ENCODE measurements at places on chromosomes 12 and 14.

DNA sequence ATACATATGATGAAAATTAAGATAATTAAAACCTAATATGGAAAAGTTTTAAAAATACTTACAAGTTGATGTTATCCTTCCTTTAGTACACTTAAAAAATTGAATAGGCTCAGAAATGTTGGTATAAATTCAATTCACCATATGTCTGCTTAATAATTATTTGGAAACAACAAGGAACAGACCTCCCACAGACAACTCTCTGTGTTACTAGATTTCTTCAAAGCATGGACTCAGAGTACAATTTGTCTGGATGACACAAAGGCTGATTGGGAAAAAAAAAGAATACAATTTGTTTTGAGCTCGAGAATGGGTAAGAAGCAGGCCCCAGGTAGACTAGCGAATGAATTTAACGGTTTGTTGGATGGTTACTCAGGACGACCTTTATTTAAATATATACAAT lies 48.9 kb upstream of the BTG1 start:
- no peak for DNase-seq

DNA sequence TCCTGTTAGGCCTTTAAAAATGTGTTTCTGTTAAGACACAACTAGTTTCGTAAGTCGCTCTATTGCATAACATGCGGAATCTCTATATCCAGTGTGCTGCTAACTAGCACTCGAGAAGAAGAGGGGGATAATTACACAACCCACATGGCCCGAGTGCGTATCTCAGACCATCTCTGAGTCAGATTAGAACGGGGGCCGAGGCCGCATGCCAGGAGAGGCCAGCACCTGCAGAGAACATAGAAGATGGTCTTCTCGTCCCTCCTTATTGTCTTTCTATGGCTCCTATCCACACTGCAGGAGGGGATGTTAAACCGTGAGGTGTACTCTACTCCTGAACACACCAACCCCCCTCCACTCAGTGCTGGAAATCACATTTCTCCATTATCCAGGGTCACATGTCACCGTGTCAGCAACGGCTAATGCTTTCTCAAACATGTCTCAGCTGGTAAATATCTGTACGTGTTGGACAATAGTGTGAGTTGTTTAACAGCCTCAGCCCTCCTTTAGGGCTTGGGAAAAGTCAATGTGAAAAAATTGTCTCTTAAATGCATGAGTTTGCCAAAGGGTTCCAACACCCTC lies 56.3 kb downstream of the CCDC88C start:
- peak; percentile 59 for DNase-seq

DNA sequence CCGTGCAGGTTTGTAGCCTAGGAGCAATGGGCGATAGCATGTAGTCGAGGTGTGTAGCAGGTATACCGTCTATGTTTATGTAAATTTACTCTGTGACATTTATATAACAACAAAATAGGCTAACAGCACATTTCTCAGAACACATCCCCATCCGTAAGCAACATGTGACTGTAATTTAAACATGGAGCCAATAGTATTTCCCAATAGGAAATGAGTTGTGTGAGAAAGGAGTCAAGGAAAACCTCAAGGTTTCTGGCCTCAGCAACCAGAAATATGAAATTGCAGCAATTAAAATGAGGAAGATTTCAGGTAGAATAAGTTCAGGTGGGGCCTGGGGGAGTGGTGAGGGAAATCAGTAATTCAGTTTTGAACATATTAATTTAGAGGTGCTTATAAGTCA lies 136.0 kb downstream of the MSRB3 start:
- DNase-seq, result no peak

- peak; percentile 9 for DNase-seq
Observed at GRCh38 chr12:21296751-21297406, 37.8 kb downstream of the SLCO1A2 start.

DNA sequence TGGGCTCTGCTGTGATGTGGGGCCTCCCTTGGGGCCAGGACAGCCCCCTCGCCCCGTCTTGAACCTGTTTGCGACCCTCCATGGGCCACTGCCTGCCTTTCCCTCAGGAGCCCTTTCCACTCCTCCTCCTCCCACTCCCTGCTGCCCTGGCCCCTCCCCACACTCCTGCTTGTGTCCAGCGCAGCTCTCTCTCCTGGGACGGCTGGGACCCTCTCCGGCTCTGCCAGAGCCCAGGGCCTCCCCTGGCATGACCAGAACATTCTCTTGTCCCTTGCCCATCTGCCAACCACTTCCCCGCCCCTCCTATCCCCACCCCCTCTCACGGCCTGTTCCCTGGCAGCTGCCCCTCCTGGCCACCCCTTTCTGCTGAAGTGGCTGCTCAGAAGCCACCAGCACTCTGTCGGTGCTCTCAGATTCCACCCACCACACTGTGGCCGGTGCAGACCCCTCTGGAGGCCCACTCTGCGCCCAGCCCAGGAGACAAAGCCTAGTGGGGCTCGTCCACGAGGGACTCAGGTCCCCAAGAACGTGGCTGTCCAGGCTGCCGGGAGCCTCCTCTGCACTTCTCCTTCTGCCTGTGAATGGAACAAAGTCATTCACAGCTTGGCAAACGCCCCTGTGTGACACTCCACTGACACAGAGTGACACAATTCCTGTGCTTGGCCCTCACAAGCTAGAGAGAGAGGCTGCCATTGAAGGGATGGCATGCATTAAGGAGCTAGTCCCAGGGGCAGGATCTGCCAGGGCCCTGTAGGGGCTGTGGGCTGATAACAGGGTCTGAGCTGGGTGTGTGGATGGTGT lies 1.4 kb downstream of the ASPG start:
- DNase-seq, result no peak
